Esophagus mucosa (tissue), 1 donor: ENCODE measurements at places on chromosomes 1 and 21.
A peak's percentile ranks its signal among the peaks of the same experiment; 100 is the strongest.

- ATAC-seq = no peak
These were observed 68.8 kb upstream of the ARID1A start for GRCh38 chr1:26626994-26627393.

DNA sequence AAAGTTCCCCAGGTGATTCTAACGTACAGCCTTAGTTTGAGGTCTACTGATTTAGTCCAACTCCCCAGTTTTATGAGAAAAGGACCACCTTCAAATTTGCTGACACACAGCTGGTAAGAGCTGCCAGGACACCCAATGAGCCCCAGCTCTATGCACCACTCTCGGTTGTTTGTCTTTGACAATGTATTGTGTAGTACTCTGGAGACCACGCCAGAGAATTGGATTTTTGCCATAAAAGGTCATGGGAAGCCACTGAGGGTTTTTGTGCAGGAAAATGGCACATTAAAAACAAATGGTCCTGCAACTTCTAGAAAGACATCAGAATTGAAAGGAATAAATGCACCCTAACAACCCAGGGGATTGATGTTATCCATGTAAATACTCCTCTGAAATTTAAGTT lies 7.1 kb upstream of the IER5 start:
- no peak for ATAC-seq

DNA sequence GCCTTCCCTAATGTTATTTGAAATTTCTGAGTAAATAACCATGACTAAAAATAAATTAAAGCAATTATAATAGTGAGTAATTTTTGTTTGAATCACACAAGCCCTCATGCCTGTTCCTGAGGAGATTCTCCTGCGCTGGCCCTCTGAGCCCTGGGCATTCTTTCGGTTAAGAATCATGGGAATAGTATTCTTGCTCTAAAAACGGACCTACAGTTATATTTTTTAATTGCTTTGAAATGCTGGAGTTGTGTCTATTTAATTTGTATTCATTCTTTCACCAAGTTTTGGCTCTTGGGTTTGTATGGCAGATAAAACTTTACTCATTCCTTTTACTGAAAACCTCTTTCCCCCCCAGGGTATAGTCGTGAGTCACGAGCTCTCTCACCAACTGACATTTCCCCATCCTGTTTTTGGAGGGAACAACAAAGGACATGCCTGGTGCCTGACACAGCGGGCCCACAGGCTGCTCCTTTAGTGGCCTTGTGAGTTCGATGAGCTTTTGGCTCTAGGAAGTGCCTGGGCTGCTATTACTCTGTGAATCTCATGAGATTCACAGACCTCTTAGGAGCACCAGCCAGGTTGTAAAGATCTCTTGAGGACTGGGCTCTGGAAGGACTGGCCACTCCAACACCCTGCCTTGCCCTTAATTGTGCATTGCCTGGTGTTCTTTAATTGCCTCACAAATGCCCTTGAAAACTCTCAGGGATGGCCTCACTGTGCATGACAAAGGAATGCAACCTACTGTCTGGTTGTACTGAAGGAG lies 58.6 kb downstream of the DDR2 start:
- ATAC-seq = peak; percentile 94

- ATAC-seq = no peak
These were observed 3.8 kb downstream of the RGS13 start for GRCh38 chr1:192639607-192640368.

DNA sequence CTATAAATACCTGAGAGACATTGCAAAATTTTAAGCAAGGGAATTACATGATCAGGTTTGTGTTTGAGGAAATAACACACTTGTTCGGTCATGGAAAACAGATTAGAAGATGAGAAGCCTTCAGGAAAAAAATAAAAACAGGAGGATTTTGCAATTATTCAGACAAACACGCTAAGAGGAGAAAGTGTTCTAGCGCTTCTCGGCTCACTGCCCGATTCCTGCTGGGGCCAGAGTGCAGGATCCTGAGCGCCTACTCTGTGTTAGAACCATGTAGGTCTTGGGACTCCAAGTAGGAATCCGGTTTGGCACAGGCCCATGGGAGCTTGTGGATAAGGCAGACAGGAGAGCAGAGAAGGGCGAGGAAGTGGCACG lies 8.1 kb upstream of the PRELP start:
- ATAC-seq = no peak

GRCh38 chr1:1356166-1356795 lies 2.1 kb downstream of the MXRA8 start:
- ATAC-seq = no peak

DNA sequence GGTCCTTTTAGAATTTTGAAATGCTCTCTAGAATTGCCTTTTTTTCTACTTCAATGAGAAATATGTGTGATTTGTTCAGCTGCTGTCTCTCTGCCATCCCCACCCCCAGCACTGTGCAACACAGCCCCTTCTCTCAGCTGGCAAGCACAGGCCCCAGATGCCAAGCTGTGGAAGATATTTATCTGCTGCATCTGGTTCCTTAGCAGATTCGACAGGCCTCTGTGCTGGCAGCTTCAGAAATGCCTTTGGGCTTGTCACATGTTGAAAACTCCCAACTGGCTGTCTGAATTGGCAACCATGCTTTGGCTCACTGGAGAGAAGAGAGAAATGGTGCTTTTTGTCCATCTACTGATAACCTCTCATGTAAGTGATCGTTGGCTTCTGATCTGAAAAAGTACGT lies 206.7 kb upstream of the C1orf87 start:
- ATAC-seq = no peak

GRCh38 chr1:57615956-57616355 lies 192.1 kb upstream of the DAB1 start:
- ATAC-seq = no peak

DNA sequence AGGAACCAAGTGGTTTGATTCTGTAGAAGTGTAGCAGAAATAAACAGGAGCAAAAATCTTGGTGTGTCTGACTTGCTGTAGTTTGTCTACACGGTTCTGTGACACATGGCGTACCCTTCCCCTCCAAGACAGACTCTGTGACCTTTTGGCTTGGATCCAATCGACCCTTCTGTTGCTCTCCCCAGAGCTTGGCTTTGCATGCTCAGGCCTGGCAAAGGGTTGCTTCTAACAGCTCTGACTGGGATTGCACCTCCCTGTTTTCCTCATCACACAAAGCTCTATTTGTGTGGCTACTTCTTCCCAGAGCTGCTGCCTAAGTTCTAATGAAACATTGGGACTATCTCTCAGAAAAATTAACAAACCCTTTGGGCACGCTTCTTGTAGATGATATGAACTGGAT lies 24.0 kb downstream of the NGF start:
- no peak for ATAC-seq

DNA sequence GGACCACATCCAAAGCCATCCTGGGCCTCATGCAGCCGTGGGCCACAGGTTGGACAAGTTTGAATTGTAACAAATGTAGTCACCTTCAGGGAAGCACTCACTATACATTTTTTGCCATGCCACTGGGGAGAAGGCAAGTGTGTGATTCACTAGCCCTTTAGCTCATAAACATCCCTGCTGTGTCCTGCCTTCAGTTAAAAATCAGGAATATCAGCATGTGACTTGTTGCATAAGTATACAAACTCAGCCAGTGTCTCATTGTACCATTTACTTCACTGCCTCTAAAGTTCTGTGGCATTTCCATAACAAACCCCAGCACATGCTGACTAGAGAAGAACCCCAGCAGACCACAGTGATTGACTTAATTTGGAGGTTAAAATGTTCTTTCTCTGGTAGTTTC lies 142.0 kb upstream of the C1orf105 start:
- ATAC-seq = peak; percentile 52

GRCh38 chr21:16044676-16045075 lies 314.9 kb downstream of the USP25 start:
- no peak for ATAC-seq

- peak; percentile 37 for ATAC-seq
These were observed at the start of gene FLG2 for GRCh38 chr1:152359906-152360305. TSS of gene FLG2 (minus strand) at chr1:152360006. CDS start at chr1:152358884, 1,122 bp downstream.

DNA sequence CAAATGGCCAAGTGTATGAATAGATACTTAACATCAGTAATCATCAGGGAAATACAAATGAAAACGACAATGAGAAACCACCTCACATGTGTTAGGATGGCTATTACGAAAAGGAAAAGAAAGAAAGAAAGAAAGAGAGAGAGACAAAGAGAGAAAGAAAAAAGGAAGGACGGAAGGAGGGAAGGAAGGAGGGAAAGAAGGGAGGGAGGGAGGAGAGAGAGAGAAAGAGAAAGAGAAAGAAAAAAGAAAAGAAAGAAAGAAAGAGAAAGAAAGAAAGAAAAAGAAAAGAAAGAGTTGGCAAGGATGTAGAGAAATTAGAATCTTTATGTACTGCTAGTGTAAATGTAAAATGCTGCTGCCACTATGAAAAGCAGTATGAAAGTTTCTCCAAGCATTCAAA lies 90.7 kb upstream of the DPT start:
- no peak for ATAC-seq

- ATAC-seq = no peak
These were observed 11.4 kb downstream of the TTC34 start for GRCh38 chr1:2789986-2790581.

GRCh38 chr1:29984166-29984861 lies 739.1 kb downstream of the MATN1 start:
- peak; percentile 18 for ATAC-seq

DNA sequence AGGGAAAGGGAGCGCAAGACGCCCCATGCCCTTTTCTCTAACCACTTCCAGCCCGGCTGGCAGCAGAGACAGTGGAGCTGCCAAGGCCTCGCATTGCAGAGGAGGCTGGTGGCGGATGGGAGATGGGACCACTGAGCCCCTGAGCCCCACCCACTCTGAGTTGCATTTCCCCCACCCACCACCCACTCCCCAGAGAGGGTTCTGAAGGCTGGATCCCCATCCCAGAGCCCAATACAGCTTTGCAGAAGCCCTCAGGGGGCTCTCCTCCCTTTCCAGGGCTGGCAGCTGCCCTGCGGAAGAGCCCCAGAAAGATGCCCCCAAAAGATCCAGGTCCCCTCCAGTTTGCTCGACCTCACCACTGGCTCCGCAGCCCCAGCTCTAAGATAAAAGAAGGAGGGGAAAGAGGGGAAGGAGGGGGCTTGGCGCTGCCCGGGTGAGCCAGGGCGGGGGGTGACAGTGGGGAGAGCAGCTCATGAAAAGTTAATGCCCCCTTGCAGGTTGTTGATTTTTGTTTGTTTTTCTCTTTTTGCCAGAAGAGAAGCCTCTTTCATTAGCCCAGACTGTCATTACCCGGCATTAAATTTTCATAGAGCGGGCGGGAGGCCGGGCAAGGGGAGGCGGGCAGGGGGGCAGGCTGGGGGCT lies 38.4 kb upstream of the CASZ1 start:
- no peak for ATAC-seq

DNA sequence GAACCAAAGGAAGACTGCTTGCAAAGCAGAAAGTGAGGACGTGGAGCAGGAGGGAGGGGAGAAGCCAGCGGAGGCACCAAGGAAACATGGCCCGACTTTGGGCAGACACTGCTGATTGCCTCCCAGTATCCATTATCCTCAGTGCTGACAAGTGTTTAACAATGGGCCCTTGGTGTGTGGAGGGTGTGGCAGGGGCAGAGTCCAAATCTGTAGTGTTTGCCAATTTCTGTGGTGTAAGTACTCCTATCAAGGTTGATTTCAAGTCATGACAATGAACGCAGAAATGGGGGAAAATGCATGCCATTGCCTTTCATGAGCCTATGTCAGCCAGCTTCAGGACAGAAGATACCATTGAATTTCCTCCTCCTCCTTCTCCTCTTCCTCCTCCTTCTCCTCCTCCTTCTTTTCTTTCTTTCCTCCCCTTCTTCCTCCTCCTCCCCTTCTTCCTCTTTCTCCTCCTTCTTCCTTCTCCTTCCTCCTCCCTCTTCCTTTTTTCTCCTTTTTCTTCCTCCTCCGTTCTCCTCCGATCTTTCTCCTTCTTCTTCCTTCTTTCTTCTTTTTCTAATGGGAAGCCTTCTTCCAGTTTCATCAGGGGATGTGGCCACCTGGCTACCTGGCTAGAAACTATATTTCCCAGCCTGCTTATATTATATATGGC lies 10.3 kb upstream of the PHC2 start:
- peak; percentile 32 for ATAC-seq

DNA sequence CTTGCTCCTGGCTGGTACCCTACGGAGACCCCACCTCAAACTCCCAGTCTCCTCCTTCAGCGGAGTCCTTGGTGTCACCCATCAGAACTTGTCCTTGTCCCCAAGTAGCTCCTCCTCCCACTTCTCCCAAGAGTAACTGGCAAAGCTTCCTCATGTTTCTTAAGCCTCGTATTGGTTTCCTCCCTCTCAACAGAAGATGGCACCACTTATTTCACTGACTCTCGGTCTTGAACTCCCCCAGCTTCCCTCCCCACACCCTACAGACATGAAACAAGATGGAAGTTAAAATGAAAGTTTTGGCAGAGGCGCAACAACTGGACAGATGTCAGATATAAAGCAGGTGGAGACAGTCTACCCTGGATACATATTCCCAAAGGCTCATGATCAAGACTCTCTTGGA lies 13.4 kb downstream of the RAB7B start:
- ATAC-seq = no peak

DNA sequence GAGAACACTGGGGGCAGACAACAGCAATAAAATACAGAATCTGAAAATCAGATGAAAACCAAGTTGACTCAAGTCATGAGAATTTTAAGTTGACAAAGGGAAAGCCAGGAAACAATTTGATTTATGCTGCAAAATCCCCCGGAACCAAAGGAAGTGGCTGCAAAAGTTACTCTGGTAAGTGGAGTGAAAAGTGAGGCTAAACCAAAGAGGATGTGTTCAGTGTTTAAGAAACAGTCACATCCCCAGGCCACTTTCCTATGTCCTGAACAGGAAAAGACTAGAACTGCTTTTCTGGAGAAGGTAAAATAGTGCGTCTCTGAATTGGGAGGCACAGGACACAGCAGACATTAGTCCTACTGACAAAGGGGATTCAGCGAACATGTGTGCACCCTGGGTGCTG lies 5.9 kb downstream of the TARBP1 start:
- ATAC-seq = no peak

- ATAC-seq = no peak
These were observed 14.8 kb upstream of the COL11A1 start for GRCh38 chr1:103122983-103123720.

GRCh38 chr1:14320986-14321385 lies 277.5 kb upstream of the KAZN start:
- ATAC-seq = no peak

DNA sequence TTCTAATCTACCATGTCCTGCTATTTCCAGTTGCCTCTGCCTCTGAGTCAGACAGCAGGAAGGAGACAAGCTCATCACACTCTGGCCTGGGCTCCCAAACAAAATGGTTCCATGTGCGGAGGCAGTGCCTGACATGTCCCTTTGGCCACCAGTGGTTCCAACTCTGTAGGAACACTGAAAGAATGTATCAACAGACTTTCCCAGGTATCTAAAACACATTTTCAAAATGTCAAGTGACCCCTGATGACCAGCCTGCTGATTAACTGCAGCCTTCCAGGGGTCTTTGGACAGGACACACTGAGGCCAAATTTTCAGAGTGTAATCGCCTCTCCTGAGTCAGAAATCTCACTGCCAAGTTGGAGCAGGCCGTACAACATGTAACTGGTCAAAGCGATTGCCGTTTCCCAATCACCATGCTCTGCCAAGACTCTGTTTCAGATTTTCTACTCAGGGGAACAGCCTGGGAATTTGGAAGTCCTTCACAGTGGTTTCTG lies 172.7 kb downstream of the TPR start:
- ATAC-seq = no peak

DNA sequence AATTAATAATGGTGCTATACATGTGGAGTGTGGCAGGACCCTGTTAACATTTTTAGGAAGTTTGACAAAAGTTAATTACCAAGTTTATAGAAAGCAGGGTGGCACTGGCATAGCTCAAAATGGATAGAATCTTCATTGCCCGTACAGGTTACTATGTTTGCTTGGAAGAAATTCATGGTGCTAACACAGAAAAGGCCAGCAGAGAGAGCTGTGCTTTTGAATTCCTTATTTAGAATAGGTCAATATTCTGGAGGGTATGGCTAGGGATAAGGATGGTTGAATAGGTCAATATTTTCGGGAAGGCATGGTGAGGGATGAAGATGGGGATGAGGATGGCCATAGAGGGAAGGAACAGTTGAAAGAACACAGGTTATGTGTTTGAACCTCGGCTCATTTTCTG lies 345.1 kb downstream of the LMO4 start:
- no peak for ATAC-seq
